ENCODE measurements at places on chromosomes 12 and 14.

DNA sequence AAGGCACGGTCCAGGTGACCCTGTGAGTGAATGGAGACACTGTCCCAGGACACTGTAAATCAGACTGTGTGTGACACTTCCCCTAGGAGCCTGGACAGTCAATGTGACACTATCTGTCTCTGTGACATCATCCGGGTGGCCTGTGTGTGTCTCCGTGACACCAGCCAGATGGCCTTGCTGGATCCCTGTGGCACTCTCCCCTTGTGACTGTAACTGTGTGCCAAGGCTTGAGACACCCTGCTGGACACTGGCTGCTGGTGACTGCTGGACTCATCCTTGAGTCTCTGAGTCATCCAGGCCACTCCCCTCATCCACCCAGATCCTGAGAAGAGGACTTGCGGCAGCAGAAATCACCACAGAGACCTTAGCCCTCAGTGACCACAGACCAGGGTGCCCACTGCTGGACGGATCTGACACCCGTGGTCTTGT, 51.6 kb downstream of the MVK start:
- DNase-seq: no peak

- DNase-seq: no peak
Observed at GRCh38 chr12:52614381-52615207, 3.8 kb downstream of the KRT73 start.

DNA sequence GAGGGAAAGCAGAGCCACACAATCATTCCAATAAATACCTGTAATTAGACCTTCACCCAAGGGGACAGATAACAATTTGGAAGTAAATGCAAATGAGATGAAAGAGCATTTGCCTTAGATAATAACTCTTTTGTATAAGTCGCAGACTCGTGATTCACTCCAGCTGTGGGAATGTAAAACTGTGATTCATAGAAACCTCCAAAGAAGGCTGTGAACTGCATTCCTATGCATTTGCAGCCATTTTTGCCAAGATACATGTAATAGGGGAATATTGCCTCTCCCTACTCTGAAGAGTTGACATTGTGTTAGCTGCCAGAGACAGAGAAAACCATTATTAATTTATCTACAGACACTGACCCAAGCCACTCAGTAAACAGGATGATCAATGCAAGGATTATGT, 181.9 kb upstream of the ARHGAP5 start:
- no peak for DNase-seq

DNA sequence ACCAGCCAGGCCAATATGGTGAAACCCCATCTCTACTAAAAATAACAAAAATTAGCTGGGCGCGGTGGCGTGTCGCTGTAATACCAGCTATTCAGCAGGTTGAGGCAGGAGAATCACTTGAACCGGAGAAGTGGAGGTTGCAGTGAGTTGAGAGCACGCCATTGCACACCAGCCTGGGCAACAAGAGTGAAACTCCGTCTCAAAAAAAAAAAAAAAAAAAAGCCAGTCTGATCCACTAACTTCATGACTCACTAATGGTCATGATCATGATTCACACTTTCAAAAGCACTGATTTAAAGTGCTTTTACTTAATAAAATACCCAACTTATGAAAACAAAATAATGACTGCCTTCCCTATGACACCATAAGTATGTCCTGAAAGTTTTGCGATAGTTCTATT, 38.4 kb upstream of the CPM start:
- no peak for DNase-seq

DNA sequence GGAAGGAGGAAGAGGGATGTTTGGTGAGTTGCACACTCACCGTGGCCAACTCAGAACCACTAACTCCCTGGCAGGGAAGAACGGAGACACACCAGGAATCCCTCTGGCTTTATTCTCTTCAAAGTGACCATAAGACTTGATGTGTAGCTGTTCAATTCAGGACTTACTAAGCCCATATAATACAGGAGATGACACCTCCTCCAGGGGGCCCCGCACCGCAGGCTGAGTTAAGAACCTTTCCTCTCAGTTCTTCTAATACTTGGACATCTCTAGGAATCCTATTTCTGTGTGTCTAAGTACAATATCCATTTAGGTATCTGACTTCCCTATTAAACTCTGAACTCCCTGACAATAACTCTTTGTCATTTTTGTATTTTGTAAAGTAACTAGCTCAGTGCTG, 49.5 kb downstream of the DCAF4 start:
- DNase-seq: no peak

GRCh38 chr12:66929121-66929520, 250.2 kb upstream of the GRIP1 start:
- peak; percentile 11 for DNase-seq

- DNase-seq: no peak
Observed at GRCh38 chr14:89293314-89293916, 123.6 kb downstream of the FOXN3 start.

DNA sequence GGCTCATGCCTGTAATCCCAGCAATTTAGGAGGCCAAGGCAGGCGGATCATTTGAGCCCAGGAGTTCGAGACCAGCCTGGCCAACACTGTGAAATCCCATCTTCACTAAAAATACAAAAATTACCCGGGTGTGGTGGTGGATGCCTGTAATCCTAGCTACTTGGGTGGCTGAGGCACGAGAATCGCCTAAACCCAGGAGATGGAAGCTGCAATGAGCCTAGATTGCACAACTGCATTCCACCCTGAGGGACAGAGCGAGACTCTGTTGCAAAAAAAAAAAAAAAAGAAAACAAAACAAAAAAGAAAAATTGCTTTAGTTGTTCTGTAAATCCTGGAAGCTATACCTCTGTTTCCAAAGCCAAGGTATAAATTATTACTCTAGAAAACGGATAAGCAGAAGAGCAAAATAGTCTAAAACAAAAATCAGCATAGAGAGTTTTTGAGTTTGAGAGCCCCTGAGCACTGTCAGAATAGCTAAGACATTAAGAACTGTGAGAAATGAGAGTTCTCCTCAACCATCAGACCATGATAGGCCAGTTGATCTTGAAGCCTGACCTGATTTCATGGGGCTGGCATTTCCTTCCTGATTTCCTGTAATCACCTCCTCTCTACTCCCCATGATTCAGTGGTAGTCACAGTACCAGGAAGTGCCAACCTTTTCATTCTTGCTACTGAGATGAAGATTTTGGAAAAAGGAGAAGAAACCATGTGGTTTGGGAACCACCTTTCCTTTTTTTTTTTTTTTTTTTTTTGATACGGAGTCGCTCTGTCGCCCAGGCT, 31.7 kb downstream of the ATP2A2 start:
- peak; percentile 62 for DNase-seq

- no peak for DNase-seq
Observed at GRCh38 chr14:60485598-60486251, at the start of gene C14orf39. C14orf39 (minus strand) TSS chr14:60486063; CDS start chr14:60485078, 985 bp downstream.

DNA sequence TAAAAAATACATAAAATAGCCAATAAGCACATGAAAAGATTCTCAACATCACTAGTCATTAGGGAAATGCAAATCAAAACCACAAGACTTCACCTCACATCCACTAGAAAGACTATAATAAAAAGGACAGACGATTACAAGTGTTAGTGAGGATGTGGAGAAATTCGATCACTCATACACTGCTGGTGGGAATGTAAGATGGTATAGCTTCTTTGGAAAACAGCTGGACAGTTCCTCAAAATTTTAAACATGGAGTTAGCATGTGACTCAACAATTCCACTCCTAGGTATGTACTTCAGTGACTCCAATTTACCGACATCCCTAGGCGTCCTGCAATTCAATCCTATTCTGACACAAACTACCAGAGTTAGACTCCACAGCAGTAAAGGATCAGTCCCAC, 13.7 kb downstream of the TRIM9 start:
- DNase-seq: no peak

GRCh38 chr14:105085766-105086165, 20.5 kb upstream of the GPR132 start:
- DNase-seq: no peak

GRCh38 chr14:90647473-90648005, 168.7 kb downstream of the TTC7B start:
- DNase-seq: no peak

DNA sequence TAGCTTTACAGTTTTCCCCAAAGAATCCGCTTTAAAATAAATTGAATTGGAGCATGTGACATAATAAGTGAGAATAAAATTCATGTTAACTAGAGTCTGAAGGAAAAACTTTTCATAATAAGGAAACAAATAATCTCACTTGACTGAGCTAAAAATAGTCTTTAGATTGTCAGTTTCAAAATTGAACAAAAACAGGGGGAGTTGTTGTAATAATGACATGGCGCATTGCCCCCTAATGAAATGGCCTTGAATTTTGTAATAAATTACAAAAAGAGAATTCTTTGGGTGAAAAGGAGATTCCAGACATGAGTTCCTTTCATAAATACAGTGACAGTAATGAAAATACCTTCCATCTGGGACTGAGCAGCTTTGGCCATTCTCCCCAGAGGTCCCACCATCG, 178.6 kb downstream of the EFCAB11 start:
- no peak for DNase-seq

DNA sequence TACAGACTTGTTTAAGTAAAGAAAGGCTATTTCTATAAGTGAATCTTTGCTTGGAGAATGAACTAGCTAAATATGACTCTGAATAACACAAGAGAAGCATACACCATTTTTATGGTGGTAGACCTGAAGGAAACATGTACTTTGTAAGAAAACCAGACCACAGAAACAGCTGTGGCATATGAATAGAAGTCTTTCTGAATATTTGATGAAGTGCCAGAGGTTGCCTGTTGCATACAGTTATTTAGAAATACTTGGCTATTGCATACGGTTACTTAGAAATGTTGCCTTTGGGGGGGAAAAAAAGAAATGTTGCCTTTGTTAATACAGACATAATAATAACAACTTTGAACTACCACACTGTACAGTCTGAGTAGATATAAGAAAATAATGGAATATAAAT, 16.8 kb upstream of the LEMD3 start:
- DNase-seq: no peak

DNA sequence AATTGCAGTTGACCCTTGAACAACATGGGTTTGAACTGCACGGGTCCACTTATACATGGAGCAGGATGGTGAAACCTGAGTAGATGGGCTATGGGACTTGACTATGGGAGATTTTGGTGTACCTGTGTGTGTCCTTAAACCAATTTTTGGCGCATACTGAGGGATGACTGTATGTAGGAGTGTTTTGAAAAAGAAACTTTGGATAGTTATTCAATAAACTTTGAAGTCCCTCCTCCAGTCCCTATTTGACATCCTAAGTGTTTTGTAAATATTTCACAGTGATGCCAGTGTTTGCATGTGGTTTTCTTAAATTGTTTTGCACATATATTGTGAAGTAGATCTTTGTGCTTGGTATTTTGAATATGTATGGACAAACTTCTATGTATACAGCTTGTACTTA, 12.4 kb downstream of the KTN1 start:
- DNase-seq: no peak

- DNase-seq: no peak
Observed at GRCh38 chr14:51750542-51750941, 98.8 kb downstream of the FRMD6 start.

DNA sequence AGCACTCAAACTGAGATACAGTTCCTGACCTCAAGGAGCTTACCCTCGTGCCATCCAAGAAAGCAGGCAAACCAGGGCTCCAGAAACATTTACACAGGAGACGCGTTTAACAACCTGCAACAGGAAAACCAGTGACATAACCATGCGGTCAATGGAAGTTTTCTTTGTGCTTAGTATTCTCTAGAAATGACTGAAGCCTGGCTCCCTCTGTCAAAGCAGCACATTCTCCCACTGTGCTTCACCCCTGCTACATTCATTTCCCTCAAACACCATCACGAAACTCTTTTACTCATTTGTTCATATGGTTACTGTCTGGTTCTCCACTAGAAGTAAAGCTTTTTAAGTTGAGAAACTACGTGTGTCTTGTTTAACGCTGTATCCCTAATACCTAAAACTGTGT, 161.3 kb upstream of the CCND2 start:
- DNase-seq: peak; percentile 90

- DNase-seq: no peak
Observed at GRCh38 chr14:87102811-87103378, 890.1 kb downstream of the GALC start.

DNA sequence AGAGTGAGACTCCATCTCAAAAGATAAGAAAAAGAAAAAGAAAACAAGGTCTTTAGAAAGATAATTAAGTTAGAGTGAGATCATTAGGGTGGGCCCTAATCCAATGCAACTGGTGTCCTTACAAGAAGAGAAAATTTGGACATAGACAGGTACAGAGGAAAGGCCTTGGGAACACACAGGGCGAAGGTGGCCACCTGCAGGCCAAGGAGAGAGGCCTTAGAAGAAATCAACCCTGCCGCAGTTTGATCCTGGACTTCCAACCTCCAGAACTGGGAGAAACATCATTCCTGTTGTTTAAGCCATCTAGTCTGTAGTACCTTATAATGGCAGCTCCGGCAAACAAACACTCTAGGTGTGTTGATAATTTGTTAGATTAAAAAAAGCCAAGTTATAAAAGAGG, 491.9 kb downstream of the MED13L start:
- DNase-seq: no peak

GRCh38 chr14:68977718-68978171, 1.4 kb downstream of the ACTN1 start:
- DNase-seq: peak; percentile 63

DNA sequence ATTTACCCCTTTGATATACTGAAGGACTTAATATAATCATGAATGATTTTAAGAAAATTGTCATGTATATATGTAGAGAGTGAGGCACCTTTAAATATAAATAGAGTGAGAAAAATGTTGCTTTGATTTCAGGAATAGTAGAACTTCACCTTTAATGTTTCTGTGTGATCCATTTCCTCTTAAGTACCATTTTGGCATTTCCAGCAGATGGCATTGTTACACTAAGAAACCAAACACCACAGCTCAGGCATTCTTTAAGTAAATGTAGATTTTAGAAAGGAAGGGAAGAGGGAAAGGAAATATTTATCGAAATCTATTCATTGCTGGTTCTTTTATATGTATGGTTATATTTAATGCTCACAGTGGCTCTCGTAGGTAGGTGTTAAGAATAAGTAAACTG, 556.7 kb upstream of the FBXO33 start:
- DNase-seq: peak; percentile 5

DNA sequence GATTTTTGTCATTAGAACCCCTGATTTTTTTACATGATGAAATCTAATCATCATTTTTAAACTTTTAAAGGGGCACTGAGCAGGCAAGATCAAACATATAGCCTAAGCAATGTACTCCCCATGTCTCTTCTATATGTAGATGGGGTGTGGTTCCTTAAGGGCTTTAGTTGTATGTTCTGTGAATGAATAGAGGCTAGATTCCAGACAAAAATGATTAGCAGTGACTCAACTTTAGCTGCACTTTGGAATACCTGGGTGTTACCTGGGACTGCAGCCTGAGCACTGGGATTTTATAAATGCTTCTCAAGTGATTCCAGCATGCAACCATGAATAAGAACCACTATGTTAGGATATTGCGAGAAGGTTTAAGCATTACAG, 256.7 kb upstream of the PLEKHG7 start:
- no peak for DNase-seq

DNA sequence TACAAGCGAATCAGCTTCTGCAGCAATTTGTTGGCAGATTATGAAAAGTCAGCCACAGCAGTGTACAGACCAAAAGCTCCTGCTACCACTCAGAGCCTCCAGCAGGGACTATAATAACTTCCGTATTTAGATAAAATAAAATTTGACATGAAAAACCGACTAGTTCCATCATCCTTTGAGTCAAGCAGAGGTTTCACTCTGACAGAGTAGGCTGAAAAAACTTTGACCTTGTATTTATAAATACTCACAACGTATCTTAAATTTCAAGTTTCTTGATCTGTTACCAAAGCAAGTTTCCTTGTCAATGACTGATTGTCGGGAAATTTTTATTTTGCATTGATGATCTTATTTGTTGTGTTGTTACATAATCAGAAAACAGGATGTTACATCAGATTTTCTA, 283.4 kb downstream of the DAD1 start:
- no peak for DNase-seq

GRCh38 chr12:132056320-132056719, 87.8 kb downstream of the DDX51 start:
- DNase-seq: no peak
